ENCODE measurements at places on chromosomes 1 and 21.
A peak's percentile ranks its signal among the peaks of the same experiment; 100 is the strongest.

GRCh38 chr1:30342535-30343141 lies 380.7 kb downstream of the MATN1 start:
- DNase-seq, result no peak

DNA sequence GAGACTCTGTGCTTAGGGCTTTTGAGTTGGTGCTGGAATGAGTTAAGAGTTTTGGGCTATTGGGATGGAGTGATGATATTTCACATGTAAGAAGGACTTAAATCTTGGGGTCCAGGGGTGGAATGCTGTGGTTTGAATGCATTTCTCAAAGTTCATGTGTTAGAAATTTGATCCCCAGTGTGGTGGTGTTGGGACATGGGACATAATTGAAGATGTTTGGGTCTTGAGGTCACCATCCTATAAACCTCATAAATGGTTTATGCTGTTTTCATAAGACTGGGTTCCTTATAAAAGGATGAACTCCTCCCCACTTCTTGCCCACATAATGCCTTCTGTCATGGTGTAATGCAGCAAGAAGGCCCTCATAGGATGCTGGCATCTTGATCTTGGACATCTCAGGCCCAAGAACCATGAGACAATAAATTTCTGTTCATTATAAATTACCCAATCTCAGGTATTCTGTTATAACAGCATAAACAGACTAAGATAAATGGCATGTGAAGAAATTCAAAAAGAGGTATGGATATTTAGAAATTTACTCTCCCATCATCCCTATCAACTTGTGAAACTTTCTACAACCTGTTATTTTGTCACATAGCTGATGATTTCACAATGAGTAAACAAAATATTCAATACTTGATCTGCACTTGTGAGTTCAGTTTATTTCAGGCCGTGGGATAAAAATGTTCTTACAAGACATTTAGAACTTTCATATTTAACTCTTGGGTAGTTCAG lies 48.0 kb upstream of the NEK7 start:
- DNase-seq, result no peak

DNA sequence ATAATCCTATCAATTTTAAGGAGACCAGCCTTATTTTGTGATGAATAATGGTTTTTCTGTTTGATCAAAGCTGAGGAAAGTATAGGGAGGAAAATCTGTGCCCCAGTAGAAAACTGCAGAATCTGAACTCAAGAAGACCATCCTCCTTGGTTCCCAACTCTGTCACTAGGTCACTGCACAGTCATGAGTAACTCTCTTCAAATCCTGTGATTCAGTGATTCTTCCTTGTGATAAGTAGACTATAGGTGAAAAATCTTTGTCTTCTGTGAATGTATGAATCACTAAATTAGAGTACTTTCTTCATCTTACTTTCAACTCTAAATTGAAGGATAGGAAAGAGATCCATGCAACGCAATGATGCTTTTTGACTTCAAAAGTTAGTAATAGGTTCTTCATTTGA lies 13.3 kb upstream of the OR2L5 start:
- no peak for DNase-seq

GRCh38 chr1:192749349-192749748 lies 59.5 kb upstream of the RGS2 start:
- DNase-seq, result no peak

- DNase-seq, result no peak
These were observed 87.8 kb downstream of the PTPN14 start for GRCh38 chr1:214463596-214463995.

DNA sequence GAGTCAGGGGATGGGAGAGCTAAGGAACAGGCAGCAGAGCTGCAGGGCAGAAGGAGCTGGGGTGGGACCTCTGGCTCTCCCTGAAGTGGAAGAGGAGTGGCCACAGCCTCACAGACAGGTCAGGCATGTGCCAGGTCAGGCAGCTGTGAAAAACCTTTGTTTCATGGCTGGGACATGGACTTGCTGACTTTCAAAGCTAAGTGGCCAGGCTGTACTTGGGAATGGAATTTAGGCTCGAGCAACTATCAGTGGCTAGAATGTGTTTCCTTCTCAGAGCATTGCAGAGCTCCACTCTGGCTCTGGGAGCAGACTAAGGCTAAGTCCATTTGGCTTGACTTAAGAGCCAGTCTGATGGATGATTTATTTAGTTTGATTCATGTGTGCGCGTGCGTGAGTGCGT lies 385.1 kb downstream of the LMX1A start:
- no peak for DNase-seq

DNA sequence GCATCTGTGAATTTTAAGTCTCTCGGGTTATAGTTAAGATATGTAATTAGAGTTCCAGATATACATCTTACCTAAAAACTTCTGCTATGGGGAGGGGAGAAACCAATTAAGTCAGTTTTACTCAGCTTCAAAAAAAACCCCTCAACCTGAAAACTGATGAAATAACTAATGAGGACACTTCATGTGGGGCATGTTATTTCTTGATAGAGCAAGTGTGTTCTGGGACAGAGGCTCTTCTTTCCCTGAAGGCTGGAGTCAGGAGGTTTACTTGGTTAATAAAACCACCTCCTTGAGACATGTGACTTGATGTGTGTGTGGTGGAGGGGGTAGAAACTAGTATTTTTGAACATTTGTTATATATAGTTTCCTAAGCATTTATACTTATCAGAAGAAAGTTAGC lies 313.0 kb upstream of the ST6GALNAC5 start:
- DNase-seq, result no peak

GRCh38 chr21:29697555-29698193 lies 242.1 kb downstream of the GRIK1 start:
- no peak for DNase-seq

DNA sequence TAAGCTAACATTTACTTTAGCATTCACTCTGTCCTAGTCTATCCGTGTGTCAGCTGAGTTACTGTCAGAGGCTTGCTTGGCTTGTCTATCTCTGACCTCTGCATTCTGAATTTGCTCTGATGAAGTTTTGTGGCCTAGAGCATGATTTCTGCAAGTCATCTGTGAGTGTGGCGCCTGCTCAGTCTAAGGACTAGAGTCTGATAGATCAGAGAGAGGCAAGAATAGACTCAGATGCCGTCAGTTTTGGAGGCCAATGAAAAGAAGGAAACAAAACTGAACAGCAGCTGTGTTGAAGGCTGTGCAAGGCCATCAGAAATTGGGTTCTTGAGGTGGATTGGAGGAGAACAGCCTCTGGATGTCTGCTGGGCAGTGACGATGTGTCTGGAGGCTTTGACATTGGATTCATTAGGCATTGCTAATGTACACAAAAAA lies 573.1 kb downstream of the USP25 start:
- DNase-seq, result no peak

DNA sequence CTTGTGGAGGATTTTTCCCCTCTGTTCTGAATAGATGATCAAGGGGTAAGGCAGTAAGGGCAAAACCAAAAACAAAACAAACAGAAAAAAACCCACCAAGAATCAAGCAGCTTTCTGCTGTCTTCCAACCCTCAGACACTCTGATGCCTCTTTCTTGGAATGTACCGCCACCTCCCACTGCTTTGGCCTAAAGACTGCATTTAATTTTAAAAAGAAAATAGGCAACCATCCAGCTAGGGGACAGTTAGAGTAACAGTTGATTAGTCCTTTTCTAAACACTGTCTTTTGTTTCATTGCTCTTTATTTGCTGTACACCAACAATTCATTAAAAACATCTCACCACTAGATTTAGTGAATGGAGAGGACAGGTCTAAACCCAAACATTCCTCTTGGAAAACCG lies 21.5 kb downstream of the WLS start:
- no peak for DNase-seq

- DNase-seq, result no peak
These were observed 13.5 kb downstream of the DIRAS3 start for GRCh38 chr1:68036946-68037345.

DNA sequence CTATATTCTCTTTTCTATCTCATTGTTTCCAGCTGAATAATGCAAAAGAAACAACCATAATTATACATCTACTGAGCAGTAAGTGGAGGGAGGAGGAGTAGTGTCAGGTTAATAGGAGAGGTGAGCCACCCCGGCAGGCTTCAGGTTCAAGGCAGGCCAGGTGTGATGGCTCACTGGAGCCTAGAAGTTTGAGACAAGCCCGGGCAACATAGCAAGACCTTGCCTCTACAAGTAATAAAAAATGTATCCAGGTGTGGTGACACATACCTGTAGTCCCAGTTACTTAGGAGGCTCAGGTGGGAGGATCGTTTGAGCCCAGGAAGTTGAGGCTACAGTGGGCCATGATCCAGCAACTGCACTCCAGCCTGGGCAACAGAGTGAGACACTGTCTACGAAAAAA lies 1.9 kb upstream of the DIP2A start:
- no peak for DNase-seq

- DNase-seq, result no peak
These were observed 27.8 kb downstream of the OSBPL9 start for GRCh38 chr1:51644533-51645197.

GRCh38 chr1:40153073-40153770 lies 8.0 kb upstream of the RLF start:
- no peak for DNase-seq

GRCh38 chr1:214565310-214565709 lies 13.9 kb upstream of the PTPN14 start:
- DNase-seq, result no peak

DNA sequence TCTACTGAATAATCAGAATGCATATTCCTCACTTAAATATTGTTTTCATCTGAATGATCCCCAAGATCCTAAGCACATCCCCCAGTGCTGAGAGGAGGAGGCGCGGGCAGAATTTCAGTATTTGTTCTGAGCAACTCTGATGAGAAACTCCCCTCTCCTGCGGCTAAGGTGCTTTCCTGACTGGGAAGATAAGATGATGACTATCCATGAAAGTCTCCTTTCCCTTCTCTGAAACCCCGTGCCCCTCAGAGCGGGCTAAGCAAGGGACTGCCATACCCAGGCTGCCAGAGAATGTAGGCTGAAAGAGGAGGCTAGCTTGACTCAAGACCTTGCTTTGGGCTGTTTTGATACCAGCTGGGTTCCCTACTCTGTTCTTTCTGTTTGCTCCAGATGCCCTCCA lies 39.7 kb upstream of the IPO9 start:
- DNase-seq, result no peak

DNA sequence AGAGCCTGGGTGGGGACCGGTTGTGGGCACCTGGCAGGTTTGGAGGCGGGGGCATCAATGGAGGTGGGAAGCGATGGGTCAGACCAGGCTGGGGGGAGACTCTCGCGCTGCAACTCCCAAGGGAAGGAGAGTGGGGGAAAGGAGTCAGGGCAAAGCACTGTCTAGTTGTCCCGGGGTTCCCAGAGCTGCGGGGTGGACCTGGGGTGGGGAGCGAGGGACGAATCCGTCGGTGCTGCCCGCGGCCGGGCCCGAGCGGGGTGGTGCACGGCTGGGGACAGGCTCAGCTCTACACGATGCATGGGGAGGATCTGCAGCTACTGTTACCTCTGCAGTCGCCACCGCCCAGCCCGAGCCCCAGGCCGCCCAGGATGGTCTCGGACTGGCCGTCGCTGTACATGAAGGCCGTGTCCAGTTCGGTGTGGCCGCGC lies 427 bp downstream of the AKR7A2 start:
- no peak for DNase-seq

DNA sequence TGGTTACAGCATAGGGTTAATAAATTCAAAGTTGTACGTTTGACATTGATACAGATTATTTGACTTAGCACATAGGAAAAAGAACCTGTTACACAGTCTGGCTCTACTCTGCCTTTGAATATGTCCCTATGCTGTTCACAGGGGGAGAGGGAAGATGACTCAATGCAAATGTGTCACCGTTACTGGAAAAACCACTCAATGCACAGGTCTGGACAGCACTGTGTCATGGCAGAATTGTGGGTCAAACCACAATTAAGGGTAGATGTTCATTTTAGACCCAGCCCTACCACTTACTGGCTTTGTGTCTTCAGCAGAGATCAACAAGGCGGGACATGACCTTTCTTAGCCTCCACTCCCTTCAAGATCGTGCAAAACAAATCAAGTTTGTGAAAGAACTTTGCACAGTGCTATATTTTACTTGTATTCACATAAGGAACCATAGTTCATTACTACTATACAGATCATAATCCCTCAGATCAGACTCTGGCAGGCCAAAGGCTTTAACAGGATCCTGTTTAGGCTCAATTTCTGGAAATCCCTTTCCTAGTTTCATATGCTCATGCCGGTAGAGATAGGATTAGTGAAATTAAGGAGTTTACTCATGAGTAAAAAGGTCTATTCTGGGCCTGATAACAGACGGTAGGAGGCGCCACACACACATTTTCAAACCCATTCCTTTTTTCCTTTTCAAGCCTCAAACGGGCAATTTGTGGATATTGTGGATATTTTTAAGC lies 22.1 kb downstream of the EIF2D start:
- DNase-seq, result peak; percentile 64

- DNase-seq, result no peak
These were observed 1.6 kb upstream of the IFNGR2 start for GRCh38 chr21:33401630-33401992.

- DNase-seq, result no peak
These were observed 97.0 kb downstream of the FCRL5 start for GRCh38 chr1:157455318-157455717.

- DNase-seq, result no peak
These were observed 645.7 kb upstream of the PTBP2 start for GRCh38 chr1:96075704-96076455.

DNA sequence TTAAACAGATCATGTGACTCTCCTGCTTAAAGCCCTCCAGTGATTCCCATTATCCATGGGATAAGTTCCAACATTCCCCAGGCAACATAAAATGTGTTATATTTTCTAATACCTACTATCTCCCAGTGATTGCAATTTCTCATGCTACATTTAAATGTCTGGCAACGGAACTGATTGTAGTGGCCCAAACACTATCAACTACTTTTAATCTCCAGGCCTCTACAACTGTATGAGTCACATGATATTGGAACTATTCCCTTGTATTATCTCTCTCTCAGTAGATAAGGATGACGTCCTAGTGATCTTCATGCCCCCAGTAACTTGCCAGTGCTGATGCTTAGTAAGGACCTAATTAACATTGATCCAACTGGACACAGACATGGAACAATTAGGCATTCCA lies 49.9 kb downstream of the ERICH3 start:
- no peak for DNase-seq

- DNase-seq, result no peak
These were observed 100.0 kb upstream of the RAB4A start for GRCh38 chr1:229170778-229171505.

GRCh38 chr1:31366796-31367195 lies 6.1 kb downstream of the FABP3 start:
- DNase-seq, result no peak
